ENCODE measurements at places on chromosomes 1 and 21.

GRCh38 chr21:14846621-14847020 is 218.2 kb downstream of the NRIP1 start:
- no peak for DNase-seq

- no peak for DNase-seq
These were observed 25.0 kb upstream of the PHTF1 start for GRCh38 chr1:113784104-113784779.

DNA sequence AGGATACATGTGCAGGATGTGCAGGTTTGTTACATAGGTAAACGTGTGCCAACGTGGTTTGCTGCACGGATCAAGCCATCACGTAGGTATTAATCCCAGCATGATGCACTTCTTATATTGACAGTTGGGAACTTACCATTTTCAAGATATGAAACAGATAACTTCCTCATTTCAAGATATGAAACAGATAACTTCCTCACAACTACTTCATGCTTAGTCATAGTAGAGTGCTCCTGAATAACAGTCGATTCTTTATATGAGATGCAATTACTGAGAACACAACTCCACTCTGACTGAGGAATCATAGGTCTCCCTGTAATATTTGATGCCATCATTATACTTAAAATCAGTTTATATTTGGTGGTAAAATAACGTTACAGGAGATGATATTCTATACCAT is 1124.3 kb downstream of the AMY1C start:
- DNase-seq = no peak

DNA sequence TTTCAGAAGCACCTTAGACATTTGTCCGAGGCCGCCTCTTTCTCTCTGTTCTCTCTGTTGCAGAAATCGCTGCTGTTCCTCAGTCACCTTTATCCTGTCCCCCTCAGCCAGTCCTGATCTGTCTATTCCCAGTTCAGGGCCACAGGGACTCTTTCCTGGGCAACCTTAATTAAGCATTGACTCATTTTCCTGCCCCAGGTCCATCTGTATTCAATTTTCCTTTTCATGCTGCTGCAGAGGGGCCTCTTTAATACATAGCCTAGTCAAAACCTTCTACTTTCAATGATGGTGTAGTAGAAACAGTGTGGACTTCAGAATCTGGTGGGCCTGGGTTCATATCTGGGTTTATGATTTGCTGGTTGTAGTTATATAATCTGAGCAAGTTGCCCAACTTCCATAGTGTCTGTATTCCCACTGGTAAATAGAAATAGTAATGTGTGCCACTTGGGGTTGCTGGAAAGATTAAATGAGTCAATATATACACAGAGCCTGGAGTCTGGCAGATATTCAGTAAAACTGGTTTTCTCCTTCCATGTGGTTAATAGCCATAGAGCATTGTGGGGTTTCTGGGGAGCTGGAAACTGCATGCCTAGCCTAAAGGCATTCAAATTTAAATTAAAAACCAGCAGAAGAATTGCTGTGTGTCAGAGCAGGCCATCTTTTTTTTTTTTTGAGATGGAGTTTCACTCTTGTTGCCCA is 4.5 kb downstream of the TRAF5 start:
- DNase-seq = no peak

- peak; percentile 56 for DNase-seq
These were observed 70.5 kb downstream of the LRRC8C start for GRCh38 chr1:89703469-89703868.
